ENCODE measurements at places on chromosomes 13 and 19.

DNA sequence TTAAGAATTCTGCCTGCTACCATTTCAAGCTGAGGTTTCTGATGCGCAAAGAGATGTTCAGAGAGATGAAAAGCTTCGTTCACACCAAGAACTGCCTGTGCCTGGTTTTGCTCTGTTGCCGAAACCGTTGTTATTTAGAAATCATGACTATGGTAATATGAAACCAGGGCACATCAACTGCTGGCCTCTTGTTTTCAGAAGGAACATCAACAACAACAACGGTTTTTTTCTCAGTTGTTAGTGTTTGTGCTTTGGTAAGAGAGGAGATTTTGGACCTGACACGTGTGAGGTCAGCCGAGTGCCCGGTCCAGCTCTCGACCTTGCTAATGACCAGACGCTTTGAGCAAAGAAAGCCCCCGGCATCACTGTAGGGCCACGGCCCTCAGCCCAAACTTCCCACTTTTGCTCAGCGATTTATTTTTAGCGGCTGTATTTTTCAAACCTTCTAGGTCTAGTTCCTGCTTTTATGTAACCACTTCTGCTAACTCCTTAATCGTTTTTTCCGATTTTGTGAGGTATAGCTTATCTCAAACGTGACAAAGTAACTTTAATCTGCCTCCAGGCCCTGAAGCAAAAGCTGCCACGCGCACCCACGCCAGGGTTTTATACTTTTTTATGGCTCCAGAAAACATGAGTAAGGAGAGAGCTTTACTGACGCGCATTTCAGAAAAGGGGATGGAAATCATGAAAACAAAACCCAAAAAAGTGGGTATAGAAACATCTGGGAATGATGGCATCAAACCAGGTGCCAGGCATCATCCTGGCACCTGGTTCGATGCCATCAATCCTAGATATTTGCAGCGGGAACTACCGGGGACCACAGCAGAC, 42.0 kb downstream of the KLF2 start:
- DNase-seq: no peak

DNA sequence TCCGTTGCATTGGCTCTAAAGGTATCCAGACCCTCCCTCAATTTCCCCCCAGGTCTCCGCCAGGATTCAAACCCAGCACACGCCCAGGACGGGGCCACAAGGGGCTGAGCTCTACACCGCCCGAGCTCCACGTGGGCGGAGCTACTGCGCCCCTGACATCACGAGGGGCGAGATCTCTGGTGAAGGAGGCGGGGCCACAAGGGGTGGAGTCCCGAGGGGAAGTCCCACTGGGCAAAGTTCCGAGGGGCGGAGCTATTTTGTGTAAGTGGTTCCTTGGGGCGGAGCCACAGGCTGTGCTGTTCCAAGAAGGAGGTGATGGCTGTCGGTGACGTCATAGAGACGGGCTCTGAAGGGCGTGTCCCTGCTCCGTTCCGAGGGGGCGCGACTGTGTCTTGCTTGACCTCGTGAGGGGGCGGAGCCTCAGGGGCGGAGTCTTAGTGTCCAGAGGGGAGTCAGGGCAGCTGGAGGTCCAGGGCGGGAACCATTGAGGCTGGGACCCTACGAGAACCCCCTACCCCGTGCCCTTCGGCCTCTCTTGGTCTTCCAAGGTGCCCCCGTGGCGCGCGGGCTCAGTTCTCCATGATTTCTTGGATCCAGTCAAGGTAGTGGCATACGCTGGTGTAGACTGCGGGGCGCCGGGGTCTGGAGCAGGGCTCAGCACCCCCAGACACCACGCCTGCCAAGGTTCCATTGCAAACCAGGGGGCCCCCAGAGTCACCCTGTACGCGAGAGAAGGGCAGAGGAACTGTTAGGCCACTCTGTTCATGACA, 1.3 kb upstream of the KLK8 start:
- no peak for DNase-seq

- no peak for DNase-seq
Observed at GRCh38 chr13:79528759-79529191, 47.8 kb downstream of the NDFIP2 start.

DNA sequence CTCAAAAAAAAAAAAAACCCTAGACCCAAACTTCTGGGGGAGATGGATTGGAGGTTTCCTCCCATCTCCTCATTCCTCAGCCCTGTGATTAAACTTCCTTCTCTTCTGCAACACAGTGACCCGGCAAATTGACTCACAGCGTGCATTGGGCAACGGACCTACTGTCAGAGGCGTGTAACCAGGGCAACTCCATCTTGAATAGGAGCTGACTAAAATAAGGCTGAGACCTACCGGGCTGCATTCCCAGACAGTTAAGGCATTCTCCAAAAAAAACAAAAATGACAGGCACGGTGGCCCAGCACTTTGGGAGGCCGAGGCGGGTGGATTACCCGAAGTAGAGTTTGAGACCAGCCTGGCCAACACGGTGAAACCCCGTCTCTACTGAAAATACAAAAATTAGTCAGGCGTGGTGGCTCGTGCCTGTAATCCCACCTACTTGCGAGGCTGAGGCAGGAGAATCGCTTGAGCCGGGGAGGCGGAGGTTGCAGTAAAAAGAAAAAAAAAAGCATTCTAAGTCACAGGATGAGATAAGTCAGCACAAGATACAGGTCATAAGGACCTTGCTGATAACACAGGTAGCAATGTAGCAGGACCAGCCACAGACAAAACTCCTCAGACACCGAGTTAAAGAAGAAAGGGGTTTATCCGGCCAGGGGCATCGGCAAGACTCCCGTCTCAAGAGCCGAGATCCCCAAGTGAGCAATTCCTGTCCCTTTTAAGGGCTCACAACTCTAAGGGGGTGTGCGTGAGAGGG, 5.4 kb upstream of the NLRP7 start:
- no peak for DNase-seq

GRCh38 chr19:1880611-1881392, 4.5 kb downstream of the ABHD17A start:
- no peak for DNase-seq

DNA sequence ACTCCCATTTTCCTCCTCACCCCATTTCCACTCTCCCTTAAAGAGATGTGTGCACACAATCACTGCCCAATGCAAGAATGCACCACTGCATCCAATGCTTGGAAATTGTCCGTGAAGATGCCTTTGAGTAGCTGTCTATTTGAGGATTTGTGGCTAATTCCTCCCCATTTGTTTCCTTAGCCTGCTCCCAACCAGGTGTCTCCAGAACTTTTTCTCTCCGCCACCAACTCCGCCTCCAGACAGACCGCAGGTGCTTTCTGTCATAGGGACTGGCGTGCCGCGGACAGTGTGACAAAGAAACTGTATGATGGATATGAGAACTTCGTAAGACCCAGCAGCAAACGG, 461 bp upstream of the TM9SF2 start:
- no peak for DNase-seq

GRCh38 chr13:85108356-85108755, 690.9 kb downstream of the SLITRK6 start:
- DNase-seq: no peak

DNA sequence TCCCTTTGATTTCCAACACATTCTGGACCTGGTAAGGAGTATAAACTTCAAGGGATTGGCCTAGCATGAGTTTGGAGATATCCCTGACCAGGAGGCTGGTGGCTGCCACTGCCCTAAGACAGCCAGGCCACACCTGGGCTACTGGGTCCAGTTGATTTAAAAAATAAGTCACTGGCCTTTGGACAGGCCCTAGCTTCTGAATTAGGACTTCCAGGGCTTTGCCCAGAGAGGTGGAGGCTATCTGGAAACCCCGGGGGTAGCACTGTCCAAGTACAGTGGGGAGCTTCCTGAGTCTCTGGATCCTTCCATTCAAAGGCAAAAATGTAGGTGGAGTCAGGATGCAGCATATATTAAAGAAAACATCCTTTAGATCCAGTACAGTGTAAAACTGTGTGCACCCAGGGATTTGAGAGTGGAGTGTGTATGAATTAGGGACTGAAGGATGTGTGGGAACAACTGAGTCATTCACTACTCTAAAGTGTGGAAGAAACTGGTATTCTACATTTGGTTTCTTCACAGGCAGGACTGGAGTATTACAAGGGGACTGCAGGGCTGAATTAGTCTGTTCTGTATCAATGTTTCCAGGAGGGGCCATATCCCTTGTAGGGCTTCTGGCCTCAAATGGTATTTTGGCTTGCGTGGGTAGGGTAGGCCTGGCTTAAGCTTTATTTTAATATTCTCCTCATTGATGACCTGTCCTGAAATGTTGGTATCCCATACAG, 14.8 kb upstream of the FCGBP start:
- DNase-seq: no peak

- no peak for DNase-seq
Observed at GRCh38 chr13:82002710-82003109, 1661.8 kb upstream of the SPRY2 start.

- DNase-seq: no peak
Observed at GRCh38 chr13:111469916-111470506, 149.6 kb downstream of the TEX29 start.

DNA sequence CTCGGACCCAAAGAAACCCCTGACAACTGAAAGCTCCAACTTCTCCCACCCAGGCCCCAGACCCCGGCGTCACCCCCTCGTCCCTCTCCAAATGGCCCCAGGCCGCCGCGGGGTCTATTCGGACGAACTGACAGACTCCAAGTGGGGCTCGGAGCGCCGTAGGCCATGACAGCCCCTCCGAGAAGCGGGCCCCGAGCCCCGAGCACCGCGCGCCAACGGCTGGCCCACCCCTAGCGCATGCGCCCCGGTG, 360 bp downstream of the DDX39A start:
- no peak for DNase-seq

GRCh38 chr13:26494571-26495195, 62.8 kb upstream of the WASF3 start:
- no peak for DNase-seq

DNA sequence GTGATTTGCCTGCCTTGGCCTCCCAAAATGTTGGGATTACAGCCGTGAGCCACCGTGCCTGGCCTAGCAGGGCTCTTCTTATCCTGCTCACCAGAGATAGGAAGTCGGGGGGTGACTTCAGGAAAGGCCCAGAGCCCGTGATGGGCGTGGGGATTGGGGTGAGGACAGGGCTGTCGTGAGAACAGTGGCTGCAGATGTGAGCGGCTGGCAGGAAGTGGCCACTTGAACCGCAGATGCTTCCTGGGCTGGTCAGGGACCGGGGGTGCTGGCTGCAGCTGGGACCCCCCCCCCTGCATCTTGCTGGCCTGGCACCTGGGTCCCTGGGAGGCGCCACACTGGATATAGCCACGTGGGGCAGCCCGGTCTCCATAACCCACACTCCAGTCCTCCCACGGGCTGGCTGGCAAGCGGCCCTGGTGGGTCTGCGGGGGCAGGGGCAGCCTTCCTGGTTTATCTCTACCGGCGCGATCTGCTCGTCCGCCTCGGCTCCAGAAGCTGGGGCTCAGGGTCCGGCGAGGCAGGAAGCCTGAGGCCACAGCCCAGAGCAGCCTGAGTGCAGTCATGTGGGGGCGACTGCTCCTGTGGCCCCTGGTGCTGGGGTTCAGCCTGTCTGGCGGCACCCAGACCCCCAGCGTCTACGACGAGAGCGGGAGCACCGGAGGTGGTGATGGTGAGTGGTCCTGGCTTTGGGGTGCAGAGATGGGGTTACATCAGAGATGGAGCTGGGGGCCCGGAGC, at the start of gene F2RL3:
Gene F2RL3, plus strand, starts transcription at position 371 of the 737 bp plus-strand sequence. Its CDS starts 191 bp downstream, at position 562.
- peak; percentile 79 for DNase-seq

- no peak for DNase-seq
Observed at GRCh38 chr13:112376050-112376681, at the start of gene SPACA7. Gene SPACA7, plus strand, starts transcription at chr13:112376355. Its CDS starts 31 bp downstream, at chr13:112376386.

DNA sequence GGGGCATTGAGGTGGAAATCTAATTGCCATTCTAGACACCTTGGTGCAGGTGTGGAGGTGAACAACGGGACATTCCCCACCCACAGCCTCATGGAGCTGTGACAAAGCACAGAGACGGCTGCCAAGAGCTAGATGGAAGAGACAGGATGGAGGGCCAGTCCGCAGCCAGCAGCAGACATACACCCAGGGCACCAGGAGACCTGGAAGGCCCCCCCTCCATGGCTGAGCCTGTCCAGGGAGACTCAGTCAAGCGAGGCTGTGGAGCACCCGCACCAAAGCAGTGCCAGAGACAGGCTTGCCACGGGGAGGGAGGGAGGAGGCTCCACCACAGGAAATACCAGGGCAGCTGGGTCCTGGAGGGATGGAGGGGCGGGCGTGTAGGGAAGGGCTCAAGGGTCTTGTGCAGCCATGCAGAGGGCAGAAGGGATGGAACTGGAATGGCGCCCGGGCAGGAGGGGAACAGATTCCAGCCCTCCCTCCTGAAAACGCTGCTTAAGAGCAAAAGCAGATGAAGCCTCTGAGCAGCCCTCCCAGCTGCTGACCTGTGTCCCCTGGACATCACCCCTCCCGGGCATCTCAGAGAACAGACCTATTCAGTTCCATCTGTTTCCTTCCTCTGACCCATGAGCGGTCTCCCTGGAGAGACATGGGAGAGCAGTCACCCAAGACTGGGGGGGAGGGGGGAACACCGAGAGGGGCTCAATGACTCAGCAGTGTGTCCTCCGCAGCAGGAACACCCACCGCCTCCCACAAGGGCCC, 14.4 kb downstream of the EPS15L1 start:
- DNase-seq: peak; percentile 45

DNA sequence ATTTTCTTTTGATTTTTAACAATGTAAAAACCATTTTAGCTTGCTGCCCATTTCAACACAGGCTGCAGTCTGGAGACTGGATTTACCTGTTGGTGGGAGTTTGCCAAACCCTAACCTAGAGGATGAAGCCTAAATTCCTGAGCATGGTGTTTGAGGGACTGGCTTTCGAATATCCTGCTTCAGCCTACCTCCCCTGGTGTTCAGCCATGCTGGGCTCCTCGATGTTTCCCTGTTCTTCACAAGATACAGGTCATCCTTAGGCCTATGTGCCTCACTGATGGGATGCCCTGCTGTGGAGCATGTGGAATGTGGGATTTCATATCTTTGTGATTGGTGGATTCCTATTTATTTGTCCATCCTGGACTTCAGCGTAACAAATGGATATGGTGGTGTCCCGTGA, 20.4 kb upstream of the ERCC5 start:
- DNase-seq: no peak

GRCh38 chr13:32044446-32044845, 12.9 kb downstream of the FRY start:
- DNase-seq: no peak

DNA sequence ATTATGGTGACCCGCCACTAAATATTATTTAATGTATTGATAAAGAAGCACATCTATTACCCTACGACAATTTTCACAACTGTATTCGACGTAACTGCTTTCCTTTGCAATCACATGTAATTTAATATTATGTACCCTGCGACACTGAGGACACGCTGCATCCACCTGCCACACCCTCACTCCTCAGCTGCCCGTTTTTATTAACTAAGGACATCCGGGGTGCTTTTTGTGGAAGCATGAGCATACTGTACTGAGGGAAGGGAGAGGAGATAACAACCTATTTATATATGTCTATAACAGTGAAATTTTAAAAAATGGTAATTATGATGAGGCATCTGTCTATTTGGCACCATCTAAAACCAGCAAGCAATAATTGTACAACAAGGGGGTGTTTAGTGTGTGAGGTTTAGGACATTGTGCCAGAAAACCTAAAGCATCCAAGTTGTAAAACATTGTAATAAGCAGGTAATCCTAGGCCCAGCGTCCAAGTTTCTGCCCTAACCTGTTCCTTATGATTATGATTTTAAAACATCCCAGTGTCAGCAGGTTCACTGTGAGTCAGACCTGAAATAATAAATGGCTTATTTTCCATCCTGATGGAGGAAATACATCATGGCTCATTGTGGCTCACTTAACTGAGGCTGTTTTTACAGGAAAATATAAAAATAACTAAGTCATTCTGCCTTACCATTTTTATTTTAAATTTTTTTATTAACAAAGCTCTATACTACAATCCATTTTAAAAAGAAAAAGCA, 56.3 kb downstream of the FOXO1 start:
- DNase-seq: no peak

GRCh38 chr13:91323349-91323748, 24.1 kb upstream of the MIR17HG start:
- DNase-seq: no peak

- peak; percentile 46 for DNase-seq
Observed at GRCh38 chr19:40611096-40611495, 9.9 kb downstream of the LTBP4 start.

Measured in heart left ventricle (tissue), 16 donors.